ENCODE measurements at places on chromosomes 16 and 17.

DNA sequence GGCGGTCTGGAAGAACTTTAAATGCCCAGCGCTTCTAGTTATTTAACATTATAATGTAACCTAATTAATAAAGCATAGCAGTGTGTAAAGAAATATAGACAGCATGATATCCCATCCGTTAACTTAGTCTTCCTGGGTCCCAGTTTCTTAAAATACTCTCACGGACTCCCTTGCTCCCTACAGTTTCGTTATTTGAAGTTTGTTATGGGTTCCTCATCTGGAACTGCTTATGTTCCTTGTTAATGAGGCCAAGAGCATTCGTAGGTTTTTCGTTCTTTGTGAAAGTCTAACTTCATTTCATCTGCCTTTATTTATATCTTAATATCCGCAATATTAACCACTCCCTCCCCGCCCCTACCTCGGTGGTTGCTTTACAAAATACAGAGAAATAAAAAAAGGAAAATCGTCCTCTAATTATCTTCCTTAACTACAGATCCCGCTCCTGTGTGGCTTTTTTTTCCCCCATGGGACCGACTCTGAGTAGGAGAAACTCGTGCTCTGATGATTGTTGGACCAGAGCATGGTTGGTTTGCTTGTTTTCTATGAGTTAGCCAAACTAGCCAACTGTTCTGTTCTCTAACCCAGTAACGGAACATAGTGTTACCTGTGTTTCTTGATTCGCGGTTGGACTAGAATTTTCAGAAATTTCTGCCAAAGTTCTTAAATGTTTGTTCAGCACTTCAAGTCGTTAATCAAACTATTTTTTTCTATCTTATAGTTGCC is 863 bp downstream of the ADPRM start:
- no peaks in the 10 kb centered on the region for H3K36me3 ChIP-seq
- peak overlapping the region; percentile 96 for H3K27ac ChIP-seq
- H3K27me3 ChIP-seq = no peaks in the 10 kb centered on the region
- H3K4me1 ChIP-seq = peaks cover 7% of the 10 kb centered on the region
- peak; percentile 7 for DNase-seq

DNA sequence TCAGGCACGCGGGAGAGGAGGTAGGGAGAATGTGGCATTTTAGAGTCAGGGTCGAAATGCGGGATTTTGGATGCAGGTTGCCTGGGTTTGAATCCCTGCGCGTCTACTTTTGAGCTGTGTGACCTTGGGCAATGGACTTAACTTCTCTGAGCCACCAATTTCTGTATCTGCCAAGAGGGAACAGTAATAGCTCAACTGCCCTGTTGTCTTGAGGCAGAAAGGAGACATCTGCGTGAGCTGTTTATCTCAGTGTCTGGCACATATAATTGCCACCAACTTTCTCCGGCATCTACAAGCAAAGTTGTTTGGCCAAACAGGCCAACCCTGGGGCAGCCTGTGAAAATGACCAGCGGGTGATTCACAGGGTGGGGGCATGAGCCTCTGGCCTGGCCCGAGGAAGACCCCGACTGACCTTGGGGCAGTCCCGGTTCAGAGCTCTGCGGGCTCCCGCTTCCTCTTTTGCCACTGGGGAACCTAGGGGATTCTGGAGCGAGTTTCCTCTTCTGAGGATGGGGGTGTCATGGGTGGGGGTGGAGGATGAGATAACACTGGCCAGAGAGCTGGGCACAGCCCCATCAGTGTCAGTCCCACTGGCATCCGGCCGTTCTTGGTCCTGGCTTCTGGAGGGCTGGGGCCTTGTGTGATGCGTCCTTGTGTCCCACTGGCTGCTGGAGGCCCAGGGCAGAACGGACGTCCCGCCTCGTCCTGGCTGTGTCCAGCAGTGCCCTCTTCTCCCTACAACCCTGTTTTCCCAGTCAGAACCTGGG is 1.3 kb downstream of the SNN start:
- no peaks in the 10 kb centered on the region for H3K36me3 ChIP-seq
- no peaks in the 10 kb centered on the region for H3K27me3 ChIP-seq
- no peak for DNase-seq
- peak overlapping the region; percentile 42 for H3K27ac ChIP-seq
- peak overlapping the region; percentile 83 for H3K4me3 ChIP-seq
- peaks cover 26% of the 10 kb centered on the region for H3K4me1 ChIP-seq

DNA sequence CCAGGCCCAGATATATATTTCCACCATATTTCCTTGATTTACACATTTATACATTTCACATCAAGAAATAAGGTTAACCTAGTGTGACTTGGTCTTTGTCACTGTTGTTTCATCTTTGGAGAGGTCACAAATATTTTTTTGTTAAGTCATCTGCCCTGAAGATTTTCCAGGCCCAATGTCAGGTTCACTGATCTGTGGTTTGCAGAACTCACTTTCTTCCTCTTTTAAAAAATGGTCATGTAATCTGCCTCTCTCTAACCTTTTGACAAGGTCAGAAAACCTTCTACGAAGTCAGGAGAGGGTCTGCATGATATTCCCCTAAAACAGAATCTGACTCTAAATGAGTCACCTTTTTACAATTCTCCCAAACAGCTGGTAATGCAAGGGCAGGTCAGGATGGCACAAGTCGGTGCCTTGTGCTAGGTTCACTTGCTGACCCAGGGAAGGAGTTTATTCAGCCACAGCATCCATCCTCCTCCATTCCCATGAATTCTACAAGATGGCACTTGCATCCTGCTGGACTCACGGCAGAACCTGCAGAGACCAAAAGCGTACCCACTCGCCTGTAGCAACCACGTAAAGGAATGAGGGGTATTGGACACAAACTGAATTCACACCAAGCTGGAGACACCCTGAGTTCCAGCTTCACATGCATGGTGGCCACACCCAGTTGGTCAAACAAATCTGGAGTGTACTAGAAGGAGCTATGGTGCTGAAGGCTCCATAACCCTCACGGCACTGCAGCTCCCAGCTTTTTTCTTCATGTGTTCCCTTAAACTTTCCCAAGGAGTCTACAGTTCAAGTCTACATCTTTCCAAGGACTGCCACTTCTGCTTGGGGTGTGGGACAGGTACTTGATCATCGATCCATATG is 1.6 kb upstream of the KIAA0513 start:
- peaks cover 8% of the 10 kb centered on the region for H3K4me1 ChIP-seq

DNA sequence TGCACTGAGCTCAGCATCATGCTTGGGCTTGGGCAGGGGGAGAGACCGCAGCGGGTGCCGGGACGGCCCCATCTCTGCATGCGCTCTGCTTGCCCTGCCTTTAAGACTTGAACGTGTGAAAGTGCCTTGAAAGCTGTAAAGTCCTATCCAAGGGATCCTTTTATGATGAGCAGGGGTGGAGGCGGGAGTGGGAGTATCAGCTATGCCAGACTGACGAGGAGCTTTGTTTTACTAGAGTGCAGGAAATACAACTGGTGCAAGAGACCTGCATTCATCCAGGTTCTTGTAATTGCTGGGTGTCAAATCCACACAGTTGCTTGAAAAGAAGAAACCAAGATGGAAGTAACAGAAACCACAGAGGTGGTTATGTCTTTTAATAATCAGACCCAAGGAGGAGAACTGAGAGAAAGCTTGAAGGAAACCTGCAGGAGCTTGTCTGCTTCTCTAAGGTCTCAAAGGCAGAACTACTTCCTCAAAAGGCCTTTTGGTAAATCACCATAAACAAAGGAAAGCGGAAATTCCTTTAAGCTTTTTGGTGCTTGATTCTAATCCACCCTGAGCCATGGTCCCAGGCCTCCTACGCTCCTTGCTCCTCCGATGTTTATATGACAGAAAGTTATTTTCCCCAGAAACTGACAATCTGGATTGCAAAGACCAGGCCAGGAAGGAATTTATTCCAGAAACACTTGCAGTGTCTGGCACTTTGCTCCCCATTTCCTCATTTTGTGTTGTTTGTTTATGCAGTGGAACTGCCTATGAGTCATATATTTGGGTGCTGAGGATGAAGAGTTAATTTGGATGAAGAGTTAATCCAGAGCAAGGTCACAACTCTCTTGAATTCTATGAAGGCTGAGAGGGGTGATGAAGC is 51.3 kb upstream of the FBXO47 start:
- peaks cover 50% of the 10 kb centered on the region for H3K4me1 ChIP-seq
- H3K27ac ChIP-seq = peak overlapping the region; percentile 77
- no peaks in the 10 kb centered on the region for H3K36me3 ChIP-seq
- H3K4me3 ChIP-seq = no peak overlapping the region
- H3K27me3 ChIP-seq = no peaks in the 10 kb centered on the region

DNA sequence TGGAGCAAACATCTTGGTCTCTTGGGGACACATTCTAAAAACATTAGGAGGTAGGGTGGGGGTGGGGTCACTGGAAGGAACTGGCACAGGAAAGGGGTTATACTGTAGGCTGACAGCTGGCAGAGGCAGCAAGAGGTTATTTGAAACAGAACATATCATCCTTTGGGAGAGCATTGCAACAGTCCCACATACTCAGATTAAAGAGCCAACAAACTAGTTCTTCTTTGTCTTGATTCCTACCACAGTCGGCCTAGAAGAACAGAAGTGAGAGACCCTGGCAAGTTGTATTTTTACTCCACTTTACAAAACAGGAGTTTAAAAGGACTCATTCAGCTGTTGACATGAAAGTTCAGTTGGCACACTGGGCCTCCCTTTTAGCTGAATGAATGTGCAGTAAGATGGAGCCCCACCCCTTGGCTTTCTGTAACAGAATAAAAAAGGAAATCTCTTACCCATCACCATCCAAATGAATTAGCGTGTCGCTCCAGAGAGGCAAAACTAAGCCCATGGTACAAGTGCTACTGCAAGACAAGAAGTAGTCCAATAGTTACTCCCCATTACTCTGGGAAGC is 54.6 kb upstream of the CORO6 start:
- no peak for DNase-seq
- no peaks in the 10 kb centered on the region for H3K27me3 ChIP-seq
- peak overlapping the region; percentile 20 for H3K27ac ChIP-seq
- H3K36me3 ChIP-seq = no peaks in the 10 kb centered on the region
- H3K4me1 ChIP-seq = peaks cover 2% of the 10 kb centered on the region

DNA sequence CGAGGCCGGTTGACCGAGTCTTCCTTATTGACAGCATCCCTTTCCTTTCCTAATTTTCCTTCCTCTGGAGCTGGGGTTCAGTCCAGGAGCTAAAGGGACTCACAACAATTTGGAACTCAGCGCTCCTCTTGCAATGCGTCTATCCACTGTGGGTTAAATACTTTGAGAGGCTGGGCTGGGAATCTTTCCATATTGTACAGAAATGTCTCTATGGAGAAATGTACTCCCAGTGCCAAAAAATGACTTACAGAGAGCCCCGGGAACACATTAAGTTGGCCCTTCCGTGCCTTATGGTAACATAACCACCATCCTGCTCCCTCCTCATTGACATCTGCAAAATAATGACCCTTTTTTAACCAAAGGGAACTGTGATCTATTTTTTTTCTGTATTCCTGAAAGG is 192.8 kb downstream of the FTO start:
- H3K4me1 ChIP-seq = peaks cover 26% of the 10 kb centered on the region
- DNase-seq = no peak
- H3K27ac ChIP-seq = no peak overlapping the region
- H3K4me3 ChIP-seq = no peak overlapping the region

- H3K36me3 ChIP-seq = peaks cover 8% of the 10 kb centered on the region
- H3K27me3 ChIP-seq = no peaks in the 10 kb centered on the region
- peaks cover 4% of the 10 kb centered on the region for H3K4me1 ChIP-seq
- H3K4me3 ChIP-seq = no peak overlapping the region
- DNase-seq = peak; percentile 65
- peak overlapping the region; percentile 49 for H3K27ac ChIP-seq
Observed at GRCh38 chr17:50440172-50440837, 14.3 kb downstream of the ACSF2 start.

DNA sequence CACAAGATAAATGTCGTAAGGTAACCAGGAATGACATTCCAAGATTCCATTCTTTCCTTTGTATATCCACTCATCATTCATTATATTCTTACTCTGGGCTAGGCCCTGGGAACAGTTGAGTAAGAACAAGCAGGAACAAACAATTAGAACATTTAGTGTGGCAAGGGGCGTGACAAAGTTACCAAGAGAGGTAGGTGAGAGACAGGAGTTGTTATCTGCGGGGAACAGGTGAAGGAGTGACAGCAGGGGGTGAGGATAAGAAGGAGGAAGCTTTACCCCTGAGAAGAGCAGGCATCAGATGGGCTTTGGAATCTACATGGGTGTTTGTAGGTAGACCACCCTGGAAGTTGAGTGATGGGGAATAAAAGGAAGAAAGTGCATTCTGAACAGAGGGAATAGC is 568.9 kb downstream of the WWOX start:
- H3K4me1 ChIP-seq = no peaks in the 10 kb centered on the region
- H3K27ac ChIP-seq = no peak overlapping the region
- no peak for DNase-seq
- H3K27me3 ChIP-seq = no peaks in the 10 kb centered on the region

- DNase-seq = no peak
- peaks cover 73% of the 10 kb centered on the region for H3K27me3 ChIP-seq
- no peaks in the 10 kb centered on the region for H3K36me3 ChIP-seq
- peaks cover 3% of the 10 kb centered on the region for H3K4me1 ChIP-seq
- no peak overlapping the region for H3K27ac ChIP-seq
Observed at GRCh38 chr17:48456589-48456988, 26.6 kb upstream of the SKAP1 start.
